HEK293T (cell line): ENCODE measurements at places on chromosomes 6 and 20.

- no peak for DNase-seq
These were observed 23.3 kb upstream of the CST1 start for GRCh38 chr20:23774081-23774480.

DNA sequence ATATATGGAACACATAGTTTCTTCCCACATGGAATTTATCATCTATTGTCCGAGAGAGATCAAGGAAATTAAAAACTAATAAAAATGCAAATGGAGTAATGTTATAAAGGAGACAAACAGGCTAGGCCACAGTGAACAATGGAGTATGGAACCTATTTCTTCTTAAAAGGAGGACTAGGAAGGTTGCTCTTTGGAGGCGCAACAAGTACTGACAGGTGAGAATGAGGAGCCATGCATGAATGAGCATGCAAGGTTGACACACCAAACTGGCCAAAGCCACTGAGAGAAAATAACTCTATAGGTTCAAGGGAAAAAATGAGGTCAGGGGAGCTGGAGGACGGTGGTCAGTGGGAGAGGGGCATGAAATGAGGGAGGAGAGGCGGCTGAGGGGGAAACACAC lies 40.9 kb downstream of the PSMB1 start:
- DNase-seq = no peak

- DNase-seq = no peak
These were observed 204.9 kb downstream of the EPM2A start for GRCh38 chr6:145530454-145530853.

DNA sequence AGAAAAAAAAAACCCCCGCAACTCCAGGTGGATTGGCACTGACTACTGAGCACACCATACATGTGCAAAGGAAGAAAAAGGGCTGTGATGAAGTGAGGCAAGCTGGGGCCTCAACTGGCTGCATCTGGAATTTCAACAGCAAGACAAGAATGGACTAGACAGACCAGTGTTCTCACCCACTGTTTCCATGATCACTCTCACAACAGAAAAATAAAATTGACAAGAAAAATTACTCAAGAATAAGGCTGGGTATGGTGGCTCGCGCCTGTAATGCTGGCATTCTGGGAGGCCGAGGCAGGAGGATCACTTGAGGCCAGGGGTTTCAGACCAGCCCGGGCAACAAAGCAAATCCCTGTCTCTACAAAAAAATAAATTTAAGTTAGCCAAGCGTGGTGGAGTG lies 18.8 kb downstream of the ZNF217 start:
- DNase-seq = no peak

DNA sequence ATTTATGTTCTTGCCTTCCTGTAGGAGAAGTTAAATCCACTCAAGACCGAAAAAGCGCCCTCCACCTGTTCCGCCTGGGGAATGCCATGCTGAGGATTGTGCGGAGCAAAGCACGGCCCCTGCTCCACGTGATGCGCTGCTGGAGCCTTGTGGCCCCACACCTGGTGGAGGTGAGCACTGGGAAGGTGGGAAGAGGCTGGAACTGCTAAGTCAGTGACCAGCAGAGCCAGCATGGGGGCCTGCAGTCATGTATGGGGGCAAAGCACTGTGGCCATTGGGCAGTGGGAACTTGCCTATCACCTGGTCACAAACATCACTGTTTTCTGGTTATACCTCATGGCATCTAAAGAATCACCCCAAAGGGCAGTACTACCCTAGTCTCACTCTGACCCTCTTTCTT lies 78.5 kb upstream of the PBOV1 start:
- no peak for DNase-seq

- no peak for DNase-seq
These were observed 47.0 kb downstream of the ZDHHC14 start for GRCh38 chr6:157427969-157428368.

GRCh38 chr20:34891166-34892062 lies 15.0 kb downstream of the ACSS2 start:
- DNase-seq = no peak

GRCh38 chr6:130900913-130901312 lies 73.7 kb downstream of the SMLR1 start:
- no peak for DNase-seq

GRCh38 chr6:75752365-75752764 lies 3.3 kb downstream of the MYO6 start:
- no peak for DNase-seq

DNA sequence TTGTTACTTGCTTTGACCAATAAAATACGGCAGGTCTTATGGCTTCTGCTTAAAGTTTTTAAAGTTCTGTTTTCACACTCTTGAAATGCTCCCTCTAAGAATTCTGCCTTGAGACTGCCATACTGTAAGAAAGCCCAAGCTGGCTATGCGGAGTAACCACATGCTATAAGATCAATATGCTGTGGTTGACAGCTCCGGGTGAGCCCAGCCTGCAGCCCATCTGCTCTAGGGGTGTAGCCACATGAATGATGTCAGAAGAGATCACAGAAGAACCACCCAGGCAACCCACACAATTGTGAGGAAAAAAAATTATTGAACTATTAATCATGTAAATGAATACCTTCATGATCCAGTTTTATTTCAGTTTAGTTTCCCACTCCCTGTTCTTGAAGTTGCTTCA lies 26.1 kb upstream of the SH3BGRL2 start:
- DNase-seq = no peak

DNA sequence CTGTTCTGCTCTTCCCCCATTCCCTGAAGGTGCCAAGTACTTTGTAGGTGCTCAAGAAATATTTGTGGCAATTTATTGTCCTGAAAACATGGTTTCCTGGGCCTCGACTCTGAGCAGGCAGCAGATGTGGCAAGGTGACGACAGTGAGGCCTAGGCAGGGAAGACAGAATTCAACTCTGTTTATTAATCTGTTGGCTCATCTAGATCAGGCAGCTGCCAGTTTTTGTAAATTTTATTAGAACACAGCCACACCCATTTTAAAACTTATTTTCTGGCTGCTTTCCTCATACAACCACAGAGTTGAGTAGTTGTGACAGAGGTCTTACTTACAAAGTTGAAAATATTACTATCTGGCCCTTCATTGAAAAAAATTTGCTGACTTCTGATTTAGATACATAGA lies 24.5 kb downstream of the MAPK14 start:
- no peak for DNase-seq

- DNase-seq = no peak
These were observed 15.8 kb downstream of the TSPYL4 start for GRCh38 chr6:116238083-116238482.

GRCh38 chr6:158856261-158856660 lies 37.1 kb upstream of the EZR start:
- DNase-seq = no peak

DNA sequence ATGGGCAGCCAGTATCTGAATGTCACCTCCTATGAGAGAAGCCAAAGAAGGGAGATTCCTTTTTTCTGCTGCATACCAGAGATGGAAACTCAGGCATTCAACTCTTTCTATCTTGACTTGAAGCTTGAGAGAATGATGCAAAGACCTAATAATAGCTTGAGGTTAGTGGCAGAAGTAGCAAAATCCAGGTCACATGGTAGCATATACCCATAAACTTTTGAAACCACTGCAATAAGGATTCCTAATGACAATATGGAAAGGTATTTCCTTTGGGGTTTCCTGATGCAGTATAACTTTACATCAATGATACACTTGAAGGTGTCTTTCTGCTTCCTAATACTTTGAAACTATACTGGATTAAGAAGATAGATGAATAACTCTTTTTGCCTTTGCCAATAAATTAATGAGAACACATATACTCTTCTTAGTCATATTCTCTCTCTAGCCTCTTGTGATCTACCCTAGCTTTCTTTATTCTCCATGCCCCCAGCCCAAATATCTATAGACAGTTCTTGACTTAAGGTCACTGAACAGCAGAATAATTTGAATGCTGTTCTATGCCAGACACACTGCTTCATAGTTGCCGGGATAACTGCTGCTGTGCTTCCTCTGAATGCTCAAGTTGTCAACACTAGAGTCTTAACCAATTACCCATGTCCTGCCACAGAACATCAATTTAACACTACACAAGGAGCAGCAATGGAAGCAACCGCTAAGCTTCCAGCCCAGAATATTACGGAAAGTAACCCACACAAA lies 155.5 kb upstream of the SIM1 start:
- no peak for DNase-seq

DNA sequence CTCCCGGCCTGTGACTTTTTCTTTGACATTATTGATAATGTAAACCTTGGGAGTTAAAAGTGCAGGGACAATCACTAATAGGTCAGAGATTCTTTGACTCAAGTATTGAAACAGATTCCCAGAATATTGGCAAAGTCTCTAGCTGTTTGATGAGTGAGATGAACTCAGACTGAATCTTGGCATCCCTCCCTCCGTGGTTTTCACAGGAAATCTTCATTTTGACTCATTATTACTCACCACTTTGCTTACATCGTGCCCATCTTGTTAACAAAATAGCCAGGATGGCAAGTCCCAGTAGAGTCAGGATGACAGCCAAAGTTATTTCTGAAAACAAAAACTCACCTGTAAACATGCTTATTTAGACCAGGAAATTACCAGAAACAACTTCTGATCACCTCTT lies 2.0 kb downstream of the TSBP1 start:
- no peak for DNase-seq
